ENCODE measurements at places on chromosomes 5 and 9. TPM values are rescaled to one million over a fixed set of nuclear protein-coding genes. Genes with fewer than 3 reads are reported as not detected.

IFNA21 gene
- total RNA-seq: not detected

GRCh38 chr5:178428341-178429155 is 161.6 kb downstream of the COL23A1 start:
- no peaks in the 10 kb centered on the region for H3K4me1 ChIP-seq
- no peak overlapping the region for H3K4me3 ChIP-seq
- H3K27ac ChIP-seq: no peak overlapping the region
- no peak for DNase-seq
- no peaks in the 10 kb centered on the region for H3K36me3 ChIP-seq
- peaks cover 33% of the 10 kb centered on the region for H3K27me3 ChIP-seq

- H3K4me1 ChIP-seq: peaks cover 8% of the 10 kb centered on the region
- DNase-seq: no peak
- no peak overlapping the region for H3K27ac ChIP-seq
- H3K27me3 ChIP-seq: peaks cover 48% of the 10 kb centered on the region
- no peaks in the 10 kb centered on the region for H3K36me3 ChIP-seq
These were observed 66.9 kb upstream of the DNAH5 start for GRCh38 chr5:14011089-14012020.

- H3K27me3 ChIP-seq: no peaks in the 10 kb centered on the region
- H3K4me1 ChIP-seq: peaks cover 16% of the 10 kb centered on the region
- H3K36me3 ChIP-seq: peaks cover 10% of the 10 kb centered on the region
- no peak overlapping the region for H3K27ac ChIP-seq
These were observed 17.6 kb downstream of the TSTD2 start for GRCh38 chr9:97615439-97616072.

- peaks cover 29% of the 10 kb centered on the region for H3K27me3 ChIP-seq
- no peak overlapping the region for H3K4me3 ChIP-seq
- no peak overlapping the region for H3K27ac ChIP-seq
- peaks cover 3% of the 10 kb centered on the region for H3K36me3 ChIP-seq
- no peaks in the 10 kb centered on the region for H3K4me1 ChIP-seq
These were observed 194.2 kb upstream of the CHD1 start for GRCh38 chr5:99122976-99123375.

- no peak for DNase-seq
- peak overlapping the region; percentile 94 for H3K4me3 ChIP-seq
- peak overlapping the region; percentile 98 for H3K27ac ChIP-seq
- H3K36me3 ChIP-seq: peaks cover 9% of the 10 kb centered on the region
These were observed 8.5 kb downstream of the CDC42SE2 start for GRCh38 chr5:131272307-131272706.

All from T-helper 17 cell (primary cell).